Right ventricle myocardium inferior (tissue), 1 donor: ENCODE measurements at places on chromosomes 5 and 9. TPM values are rescaled to one million over a fixed set of nuclear protein-coding genes. Genes with fewer than 3 reads are reported as not detected.

SH3TC2 gene
- 14.6 TPM for total RNA-seq

- no peak for DNase-seq
Observed at GRCh38 chr9:99948896-99949295, 42.4 kb downstream of the STX17 start.

DNA sequence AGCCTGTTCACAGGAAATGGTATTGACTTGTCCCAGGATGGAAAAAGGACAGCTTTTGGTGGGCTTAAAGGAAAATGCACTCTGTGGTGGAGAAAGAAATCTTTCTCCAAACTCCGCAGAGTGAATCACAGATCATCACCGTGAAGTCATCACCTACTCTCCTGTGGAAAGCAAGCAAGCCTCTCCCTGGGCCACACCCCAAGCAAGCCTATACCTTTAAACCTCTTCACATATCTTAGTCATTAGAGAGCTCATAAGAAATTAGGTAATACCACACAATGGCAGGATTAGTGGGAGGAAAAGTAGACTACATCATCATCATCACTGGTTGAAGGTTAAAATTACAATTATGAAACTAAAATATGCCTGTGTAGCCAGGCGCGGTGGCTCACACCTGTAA lies 23.2 kb downstream of the TLE1 start:
- DNase-seq = no peak

DNA sequence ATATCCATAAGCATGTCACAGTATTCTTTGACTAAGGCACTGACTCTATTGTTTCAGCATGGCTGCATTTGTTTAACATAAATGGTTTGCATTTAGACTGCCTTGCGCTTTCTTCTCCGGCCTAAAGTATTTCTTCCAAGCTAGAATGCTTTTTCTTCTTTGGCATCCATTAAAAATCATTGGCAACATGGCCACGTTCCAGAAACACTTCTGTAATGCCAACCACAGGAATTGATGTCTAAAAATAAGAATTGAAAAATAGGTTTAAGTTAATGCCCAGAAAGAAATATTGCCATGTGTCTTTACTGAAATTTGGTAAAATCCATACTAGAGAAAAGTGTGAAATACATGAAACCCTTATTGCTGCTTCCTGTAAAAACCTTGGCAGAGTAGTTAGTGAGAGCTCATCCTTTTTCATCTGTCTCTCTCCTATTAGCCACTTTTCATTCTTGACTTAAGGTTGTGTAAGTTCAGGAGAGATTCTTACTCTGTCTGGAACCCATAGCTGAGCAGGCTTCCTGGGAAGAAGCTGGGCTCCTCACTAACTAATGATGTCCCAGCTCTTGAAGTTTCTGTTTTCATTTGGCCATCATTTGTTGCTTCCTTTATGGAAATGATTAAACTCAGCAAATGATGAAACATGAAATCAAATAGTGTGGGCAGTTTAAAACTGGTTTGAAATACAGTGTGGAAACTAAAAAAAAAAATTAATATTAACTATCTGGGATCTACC lies 58.2 kb upstream of the RPS23 start:
- DNase-seq = no peak

DNA sequence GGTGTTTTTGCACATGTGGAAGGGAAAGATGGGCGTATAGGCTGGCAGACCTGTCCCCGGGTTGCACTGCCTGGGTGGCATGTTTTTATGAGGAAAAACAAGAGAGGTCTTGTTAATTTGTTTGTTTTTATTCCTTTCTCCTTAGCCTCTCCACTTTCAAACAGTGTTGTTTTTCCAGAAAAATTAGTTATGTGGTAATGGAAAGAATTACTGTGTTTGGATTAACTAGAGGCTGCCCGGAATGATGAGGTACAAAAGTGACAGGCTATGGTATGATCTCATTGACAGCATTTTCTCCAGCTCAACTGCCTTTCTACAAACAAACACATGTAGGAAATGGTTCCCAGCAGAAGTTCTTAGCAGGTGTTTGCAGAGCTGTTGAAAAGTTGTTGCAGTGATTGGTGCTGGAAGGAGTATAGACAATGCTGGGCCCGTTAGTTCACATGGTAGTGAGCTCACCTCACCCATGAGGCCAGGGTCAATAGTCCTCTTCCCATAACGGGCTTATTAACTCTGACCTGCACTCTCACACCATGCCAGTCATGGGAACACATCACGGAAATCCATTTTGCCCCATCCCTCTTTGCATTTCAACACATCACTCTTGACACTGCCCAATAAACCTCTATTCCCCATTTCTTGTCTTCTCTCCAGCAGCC lies 111.3 kb upstream of the SAP30L start:
- no peak for DNase-seq

- DNase-seq = no peak
Observed at GRCh38 chr5:36928947-36929346, 52.4 kb downstream of the NIPBL start.

DNA sequence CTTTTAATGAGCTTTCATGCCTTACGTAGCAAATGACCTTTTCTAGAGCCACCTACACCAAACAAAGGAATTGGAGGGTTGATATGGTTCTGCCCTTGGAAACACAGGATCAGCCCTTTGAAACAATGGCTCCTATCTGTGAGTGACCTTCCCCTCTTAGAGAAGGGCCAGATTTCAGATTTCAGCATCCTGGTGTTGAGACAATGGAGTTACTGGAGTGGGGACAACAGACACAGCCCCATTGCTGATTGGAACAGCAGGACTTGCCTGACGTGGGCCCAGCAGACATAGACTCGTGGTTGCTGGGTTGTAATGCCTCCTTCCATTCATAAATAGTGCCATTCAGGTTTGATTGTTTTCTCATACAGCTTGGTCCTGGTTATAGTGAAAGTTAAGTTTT lies 96.0 kb downstream of the GALNT10 start:
- DNase-seq = no peak
